CD8-positive, alpha-beta T cell (primary cell): ENCODE measurements at places on chromosomes 3 and 15. TPM values are rescaled to one million over a fixed set of nuclear protein-coding genes. Genes with fewer than 3 reads are reported as not detected.

Gene SUCNR1
- total RNA-seq = not detected

Gene RHCG
- total RNA-seq = not detected

Gene KLHL40
- total RNA-seq = not detected

Gene LRIG1
- 38.2 TPM for total RNA-seq

Gene CLCN2
- 3.9 TPM for total RNA-seq

Gene ZNF860
- not detected for total RNA-seq
